ENCODE measurements at places on chromosomes 7 and 10. TPM values are rescaled to one million over a fixed set of nuclear protein-coding genes. Genes with fewer than 3 reads are reported as not detected.
A peak's percentile ranks its signal among the peaks of the same experiment; 100 is the strongest.

DNA sequence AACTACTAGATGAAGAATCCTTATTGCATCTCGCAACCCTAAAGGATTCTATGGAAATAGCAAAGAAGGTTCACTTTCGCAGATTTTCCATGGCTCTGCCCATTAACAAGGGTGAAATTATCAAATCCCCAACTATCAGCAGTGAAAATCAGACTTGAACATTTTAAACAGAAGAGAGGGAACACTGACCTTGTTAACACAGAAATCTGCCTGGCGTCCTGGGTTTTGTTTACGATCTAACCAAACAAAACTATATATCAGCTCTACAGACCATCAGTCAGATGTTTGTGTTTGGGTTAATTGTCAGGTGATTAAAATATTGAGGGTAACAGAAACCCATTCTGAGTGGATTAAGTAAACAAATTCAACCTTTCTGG, 1.9 kb downstream of the CTTNBP2 start:
- no peak for DNase-seq

GRCh38 chr7:143327903-143328302, 12.0 kb downstream of the CLCN1 start:
- no peak for DNase-seq

GRCh38 chr10:43415544-43415943, 6.6 kb upstream of the HNRNPF start:
- no peak for DNase-seq

- DNase-seq, result no peak
These were observed 21.2 kb upstream of the ACSM6 start for GRCh38 chr10:95172851-95173250.

DNA sequence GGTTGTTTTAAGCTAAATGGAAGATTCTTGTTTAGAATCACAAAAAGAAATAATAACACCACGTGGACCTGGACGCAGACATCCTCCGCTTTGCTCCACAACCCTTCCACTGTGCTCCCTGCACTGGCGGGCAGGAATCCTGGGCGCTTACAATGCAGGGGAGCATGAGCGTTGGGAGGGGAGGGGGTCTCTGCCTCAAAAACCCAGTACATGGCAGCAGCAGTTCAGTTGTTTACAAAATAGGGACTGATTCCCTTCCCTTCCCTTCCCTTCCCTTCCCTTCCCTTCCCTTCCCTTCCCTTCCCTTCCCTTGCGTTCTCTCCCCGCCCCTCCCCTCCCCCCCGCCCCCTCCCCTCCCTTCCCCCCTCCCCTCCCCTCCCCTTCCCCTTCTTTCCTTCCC, 169.6 kb upstream of the ITGB1 start:
- no peak for DNase-seq

DNA sequence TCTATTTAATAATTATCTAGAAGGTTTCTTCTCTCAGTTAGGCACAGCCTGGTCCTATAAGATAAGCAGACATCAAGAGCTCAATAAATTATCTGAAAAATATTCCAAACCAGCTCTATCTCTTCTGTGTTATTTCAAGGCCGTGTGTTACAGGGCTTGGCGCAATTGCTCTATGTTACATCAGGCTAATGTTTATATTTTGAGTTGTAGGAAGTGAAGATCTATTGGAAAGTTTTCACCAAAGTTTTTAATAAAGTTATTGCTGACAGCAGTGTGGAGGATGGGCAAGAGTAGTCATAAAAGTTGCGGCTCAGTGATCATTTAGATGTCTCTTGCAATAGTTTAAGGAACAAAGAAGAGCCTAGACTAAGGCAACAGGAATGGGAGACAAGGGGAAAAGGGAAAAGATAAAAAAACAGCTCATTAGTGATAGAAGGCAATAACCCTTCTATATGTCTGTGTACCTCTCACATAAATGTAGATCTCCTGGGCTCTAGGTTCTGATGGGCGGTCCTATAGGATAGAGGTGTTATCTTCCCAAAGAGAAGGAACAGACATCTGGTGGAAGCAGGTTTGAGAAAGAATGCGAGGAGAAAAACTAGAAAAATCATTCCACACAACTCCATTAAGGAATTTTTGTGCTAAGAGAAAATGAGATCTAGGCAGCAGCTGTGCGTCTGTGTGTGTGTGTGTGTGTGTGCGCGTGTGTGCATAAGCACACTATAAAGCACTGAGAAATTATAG, 5.9 kb upstream of the ANKRD7 start:
- no peak for DNase-seq

DNA sequence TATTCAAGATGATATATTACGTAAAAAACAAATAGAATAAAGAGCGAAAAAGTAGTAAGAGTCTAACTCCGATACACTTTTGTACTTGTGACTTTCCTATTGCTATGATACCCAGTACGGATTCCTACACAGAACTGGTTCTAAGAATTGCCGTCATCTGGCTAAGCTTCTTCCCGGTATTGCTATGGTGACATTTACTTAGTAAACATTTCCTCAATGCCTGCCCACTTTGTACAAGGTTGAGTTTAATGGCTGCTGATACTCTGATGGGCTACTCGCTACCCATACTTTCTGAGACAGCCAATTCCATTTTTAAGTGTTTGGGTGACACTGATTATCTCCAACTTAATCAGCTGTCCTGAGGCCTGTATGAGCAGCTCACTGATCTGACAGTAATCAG, 55.6 kb downstream of the OSBPL3 start:
- DNase-seq, result no peak

GRCh38 chr10:115895166-115895565, 377.8 kb downstream of the GFRA1 start:
- DNase-seq, result no peak

DNA sequence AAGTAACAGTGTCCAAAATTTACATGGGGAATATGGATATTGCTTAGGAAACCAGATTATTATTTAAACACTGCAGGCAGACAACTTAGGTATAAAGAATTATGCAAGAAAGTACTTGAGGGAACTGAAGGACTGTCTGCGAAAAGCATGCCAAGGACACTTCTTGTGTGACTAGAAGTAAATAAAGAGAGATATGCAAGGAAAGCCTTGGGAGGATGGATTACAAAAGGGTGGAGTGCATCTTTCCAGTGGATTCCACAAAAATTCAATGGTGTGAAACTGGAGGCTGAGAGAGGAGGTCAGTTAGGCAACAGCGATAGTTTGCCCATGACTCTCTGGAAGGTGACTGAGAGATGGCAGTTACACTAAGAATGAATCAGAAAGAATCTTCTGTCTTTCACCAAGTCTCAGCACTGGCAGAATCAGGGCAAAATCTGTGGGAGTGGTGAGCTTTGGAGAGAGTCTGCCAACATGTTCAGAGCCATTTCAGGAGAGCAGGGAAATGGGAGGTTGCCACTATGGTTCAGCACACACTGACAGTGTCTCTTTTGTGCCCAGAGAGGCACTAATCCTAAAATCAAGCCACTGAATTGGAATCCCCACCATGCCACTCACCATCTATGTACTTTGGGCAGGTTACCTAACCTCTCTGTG, 331.6 kb downstream of the BMPER start:
- DNase-seq, result no peak

DNA sequence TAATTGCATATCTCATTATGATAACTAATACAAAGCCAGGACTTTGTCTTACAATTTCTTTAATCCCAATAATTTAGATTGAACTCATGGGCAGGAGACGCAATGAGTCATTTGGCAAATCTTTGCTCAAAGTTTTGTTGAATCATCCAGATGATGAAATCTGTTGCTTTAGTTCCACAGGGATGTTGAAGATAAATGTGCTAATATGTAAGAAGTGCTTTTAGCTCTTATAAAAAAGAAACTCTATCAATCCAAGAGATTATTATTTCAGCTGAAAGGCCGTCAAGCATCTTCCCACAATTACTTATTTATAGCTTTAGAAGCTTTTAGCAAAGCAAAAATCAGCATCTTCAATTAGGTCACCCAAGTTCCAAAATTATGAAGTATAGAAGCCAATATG, 36.8 kb upstream of the ANK3 start:
- peak; percentile 96 for DNase-seq

GRCh38 chr10:16470747-16471146, 33.9 kb downstream of the PTER start:
- no peak for DNase-seq

- DNase-seq, result no peak
These were observed 7.0 kb upstream of the PDCD4 start for GRCh38 chr10:110864662-110865140.

DNA sequence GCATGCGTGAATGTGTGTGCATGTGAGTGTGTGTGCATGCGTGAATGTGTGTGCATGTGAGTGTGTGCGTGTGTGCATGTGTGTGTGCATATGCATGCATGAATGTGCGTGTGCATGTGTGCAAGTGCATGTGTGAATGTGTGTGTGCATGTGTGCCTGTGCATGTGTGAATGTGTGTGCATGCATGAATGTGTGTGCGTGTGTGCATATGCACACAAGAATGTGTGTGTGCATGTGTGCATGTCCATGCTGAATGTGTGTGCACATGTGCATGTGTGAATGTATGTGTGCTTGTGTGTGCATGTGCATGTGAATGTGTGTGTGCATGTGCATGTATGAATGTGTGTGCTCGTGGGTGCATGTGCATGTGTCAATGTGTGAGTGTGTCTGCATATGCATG, 42.1 kb upstream of the NUB1 start:
- no peak for DNase-seq

DNA sequence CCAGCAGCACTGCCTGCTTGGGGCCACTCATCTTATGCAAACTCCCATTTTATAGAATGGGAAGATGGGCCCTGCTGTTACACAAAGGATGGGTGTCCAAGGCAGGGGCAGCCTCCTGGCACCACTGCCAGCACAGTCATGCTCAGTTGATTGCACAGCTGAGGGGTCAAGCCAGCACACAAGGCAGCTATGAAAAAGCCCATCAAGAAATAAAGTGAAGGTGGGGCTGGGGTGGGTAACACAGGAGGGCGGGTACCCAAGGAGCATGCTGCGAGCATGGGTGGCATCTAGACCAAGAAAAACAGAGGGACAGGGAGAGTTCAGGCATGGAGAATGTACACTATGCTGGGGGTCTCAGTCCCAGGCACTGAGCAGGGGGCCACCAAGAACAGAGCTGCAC, 74.7 kb upstream of the UNC5B start:
- DNase-seq, result no peak

Gene FANK1
- total RNA-seq, result 9.7 TPM

Gene ENTPD1
- 0.95 TPM for total RNA-seq

Gene SFTPA1
- not detected for total RNA-seq

Gene INHBA
- total RNA-seq, result 103 TPM

Gene ZCCHC24
- 26.2 TPM for total RNA-seq

Gene ABI1
- 58.8 TPM for total RNA-seq

Gene PKD2L1
- not detected for total RNA-seq

Gene ZPBP
- total RNA-seq, result not detected

All from astrocyte (in vitro differentiated cells and primary cell).